ENCODE measurements at places on chromosomes 12 and 14.
A peak's percentile ranks its signal among the peaks of the same experiment; 100 is the strongest.

GRCh38 chr12:96425321-96425720 lies 25.1 kb upstream of the CDK17 start:
- DNase-seq, result no peak

- no peak for DNase-seq
Observed at GRCh38 chr14:95910628-95911027, 34.0 kb downstream of the TUNAR start.

DNA sequence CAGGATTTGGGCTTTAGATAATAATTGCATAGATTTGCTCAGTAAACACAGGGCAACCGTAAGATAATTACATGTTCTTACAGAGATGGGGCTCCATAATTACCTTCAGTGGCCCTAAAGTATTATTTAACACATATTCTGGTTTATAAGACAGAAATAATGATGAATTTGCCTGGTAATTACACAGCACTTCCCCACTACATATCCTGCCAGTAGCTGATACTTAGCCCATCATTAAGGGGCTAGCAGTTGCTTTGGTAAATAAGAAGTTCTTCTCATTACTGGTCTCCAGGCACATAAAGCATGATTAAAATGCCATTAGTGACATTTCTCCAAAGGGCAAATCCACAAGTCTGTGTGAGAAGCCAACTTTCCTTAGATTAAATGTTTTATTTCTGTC lies 158.7 kb downstream of the NUAK1 start:
- DNase-seq, result no peak

GRCh38 chr12:106304797-106305196 lies 2.3 kb downstream of the TCP11L2 start:
- no peak for DNase-seq

DNA sequence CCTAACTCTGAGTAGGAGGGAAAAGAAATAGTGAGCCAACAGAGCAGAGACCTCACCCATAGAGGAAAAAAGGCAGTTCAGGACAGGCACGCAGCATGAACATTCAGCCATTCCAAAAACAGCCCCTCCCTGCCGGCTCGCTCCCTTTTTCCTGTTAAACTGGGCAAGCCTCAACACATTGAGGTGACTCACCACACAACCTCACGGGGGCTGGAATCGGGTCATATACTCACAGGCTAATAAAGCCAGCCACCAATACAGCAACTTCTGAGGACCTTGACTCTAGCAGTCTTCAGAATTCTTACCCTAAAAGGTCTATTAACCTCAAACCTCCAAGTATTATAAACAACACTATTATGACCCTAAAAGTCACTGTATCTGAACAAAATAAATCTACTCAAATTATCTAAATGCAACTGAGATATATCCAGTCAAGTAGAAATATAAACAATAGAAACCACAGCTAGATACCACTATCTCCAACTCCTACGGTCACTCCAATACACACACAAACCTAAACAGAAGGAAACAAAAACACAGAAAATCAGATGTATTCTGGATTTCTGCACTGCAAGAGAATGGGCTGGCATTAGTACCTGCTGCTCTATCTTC lies 6.3 kb downstream of the YBX3 start:
- DNase-seq, result no peak

- DNase-seq, result no peak
Observed at GRCh38 chr12:70197345-70197744, 45.9 kb upstream of the CNOT2 start.

DNA sequence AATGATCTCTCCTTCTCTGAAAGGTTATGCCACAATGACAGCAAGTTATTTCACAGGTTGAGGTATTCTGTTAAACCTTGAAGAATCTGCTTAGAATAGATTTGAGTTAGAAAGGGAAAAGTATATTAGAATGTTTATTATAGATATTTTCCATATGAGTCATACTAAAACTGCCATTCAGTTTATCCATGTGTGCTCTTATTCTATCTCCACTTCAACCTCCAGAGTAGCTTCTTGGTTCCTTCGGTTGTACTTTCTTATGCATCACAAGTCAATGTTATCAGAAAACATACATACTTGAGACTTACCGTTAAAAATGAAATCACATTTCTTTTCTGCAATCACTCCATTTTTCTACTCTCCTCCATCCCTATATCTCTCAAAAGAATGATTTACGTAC lies 197.7 kb downstream of the BCAT1 start:
- no peak for DNase-seq

GRCh38 chr12:6363330-6364043 lies 11.9 kb downstream of the SCNN1A start:
- no peak for DNase-seq

GRCh38 chr14:55301437-55302121 lies 30.4 kb downstream of the FBXO34 start:
- DNase-seq, result no peak

- peak; percentile 66 for DNase-seq
Observed at GRCh38 chr12:32312049-32312670, 87.2 kb upstream of the FGD4 start.

DNA sequence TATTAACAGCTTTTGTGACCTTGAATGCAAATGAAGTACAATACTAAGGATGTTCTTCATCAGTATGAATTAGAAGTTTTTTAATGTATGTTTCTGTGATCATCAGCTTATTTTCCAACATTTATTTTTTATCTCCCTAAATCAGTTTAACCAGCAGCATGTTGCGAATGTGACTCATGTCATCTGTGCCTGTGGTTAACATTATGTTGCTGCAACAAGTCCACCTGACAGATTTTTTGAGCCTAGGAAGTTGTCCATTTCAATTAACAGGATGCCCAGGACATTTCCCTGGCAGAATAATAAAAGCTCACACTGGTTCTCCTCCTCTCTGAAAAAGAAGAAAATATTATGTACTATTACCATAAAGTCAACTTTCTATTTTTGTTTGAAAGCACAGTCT lies 155.5 kb downstream of the SYT1 start:
- no peak for DNase-seq

DNA sequence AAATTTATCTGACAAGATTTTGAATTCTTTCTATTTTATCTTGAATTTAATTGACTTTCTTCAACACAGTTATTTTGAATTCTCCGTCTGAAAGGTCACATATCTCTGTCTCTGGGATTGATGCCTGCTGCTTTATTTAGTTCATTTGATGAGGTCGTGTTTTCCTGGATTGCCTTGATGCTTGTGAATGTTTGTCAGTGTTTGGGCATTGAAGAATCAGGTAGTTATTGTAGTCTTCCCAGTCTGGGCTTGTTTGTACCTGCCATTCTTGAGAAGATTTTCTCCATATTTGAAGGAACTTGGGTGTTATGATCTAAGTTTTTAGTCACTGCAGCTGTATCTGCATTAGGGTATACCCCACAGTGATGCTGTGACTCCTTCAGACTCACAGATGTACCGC lies 315.8 kb upstream of the DDHD1 start:
- DNase-seq, result no peak

GRCh38 chr12:121358073-121358472 lies 5.9 kb upstream of the ANAPC5 start:
- DNase-seq, result no peak

DNA sequence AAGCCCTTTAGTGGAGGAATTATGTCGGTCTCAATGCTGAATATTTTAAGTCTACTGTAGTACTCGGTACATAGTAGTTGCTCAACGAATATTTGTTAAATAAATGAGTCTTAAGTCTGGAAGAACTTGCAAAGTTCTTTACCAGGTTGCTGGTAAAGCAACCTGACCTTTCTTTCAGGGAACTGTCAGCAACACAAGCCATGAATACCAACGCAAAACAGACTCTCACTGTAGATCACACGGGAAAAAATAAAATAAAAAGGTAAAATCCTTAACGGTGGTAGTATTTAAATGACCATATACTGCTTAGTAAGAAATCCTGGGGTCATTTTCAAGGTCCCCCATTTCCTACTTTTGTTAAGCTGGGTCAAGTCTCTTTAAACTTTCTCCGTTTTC lies 447 bp upstream of the NUBPL start:
- DNase-seq, result no peak

- peak; percentile 42 for DNase-seq
Observed at GRCh38 chr14:94129111-94129757, at the start of gene IFI27L2. IFI27L2 (minus strand) TSS chr14:94129604; CDS start chr14:94129564, 40 bp downstream.

DNA sequence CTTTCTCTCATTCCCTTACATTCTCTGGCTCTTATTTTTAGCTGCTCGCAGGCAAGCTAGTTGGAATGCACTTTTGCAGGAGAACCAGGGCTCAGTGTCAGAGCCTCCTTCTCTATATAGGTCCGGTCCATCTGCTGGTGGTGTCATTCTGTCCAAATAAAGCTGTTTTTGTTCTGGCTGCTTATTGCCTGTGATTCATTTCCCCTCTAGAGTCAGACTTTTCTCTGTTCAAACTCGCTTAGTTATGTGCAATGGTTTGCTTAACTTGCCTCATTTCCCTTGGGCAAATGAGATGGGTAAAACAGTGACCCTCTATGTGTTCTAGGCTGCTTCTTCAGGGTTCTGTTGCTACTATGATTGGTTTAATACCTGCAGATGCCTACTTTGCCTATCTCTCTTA lies 2.9 kb downstream of the SMARCD1 start:
- DNase-seq, result no peak

GRCh38 chr12:122743895-122744525 lies 8.6 kb upstream of the DENR start:
- no peak for DNase-seq

DNA sequence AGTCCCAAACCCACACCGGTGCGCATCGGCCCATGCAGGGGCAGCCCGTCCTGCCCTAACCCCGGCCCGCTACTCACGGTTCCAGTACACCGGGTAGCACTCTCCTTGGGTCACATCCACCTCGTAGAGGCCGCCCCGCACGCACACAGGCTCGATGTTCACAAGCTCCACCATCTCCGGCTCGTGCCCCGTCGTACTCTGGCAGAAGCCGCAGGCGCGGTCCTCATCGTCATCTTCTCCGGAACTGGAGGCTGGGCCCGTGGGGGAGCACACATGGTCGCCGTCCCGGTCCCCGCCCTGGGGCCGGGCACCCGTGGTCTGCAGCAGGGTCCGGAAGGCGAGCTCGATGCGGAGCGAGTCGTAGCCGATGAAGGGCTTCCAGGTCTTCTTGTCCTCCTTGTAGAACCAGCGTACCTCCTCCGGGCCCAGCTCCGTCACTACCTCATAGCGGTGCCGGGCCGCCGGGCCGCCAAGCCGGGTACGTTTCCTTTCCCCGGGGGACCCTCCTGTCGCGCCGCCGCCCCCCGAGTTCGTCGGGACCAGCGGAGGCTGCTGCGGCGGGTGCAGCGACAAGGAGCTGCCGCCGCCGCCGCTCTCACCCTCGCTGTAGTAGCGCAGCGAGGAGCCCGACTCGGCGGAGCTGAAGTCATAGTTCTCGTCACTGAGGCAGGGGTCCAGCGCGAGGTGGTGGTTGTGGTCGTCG lies 788 bp downstream of the DDHD1 start:
- peak; percentile 35 for DNase-seq

DNA sequence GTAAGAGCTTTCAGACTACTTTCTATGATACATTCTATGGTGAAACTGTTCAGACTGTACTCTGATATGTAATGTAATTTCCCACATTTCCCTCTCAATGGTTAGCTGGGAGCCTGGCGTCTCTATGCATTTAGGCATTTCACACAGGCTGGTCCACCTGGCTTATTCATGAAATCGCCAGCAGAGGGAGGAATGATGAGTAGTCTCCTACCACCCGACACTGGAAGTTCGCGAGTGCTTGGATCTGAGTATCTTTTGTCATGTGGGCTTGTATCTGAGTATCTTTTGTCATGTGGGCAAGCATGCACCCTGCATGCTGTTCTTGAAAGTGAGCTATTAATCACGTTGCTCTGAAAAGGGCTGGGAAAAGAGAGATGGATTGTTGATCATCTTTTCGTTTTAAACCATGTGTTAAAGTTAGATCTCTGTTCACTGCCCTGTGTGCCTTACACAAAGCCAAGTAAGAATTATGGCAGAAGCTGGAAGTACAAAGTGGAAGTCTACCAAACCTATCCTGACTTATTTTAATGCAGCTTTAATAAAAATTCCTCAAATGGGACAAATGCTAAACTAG lies 235.0 kb downstream of the ATP23 start:
- DNase-seq, result no peak

- no peak for DNase-seq
Observed at GRCh38 chr14:26593357-26593756, 4.5 kb downstream of the NOVA1 start.

- no peak for DNase-seq
Observed at GRCh38 chr12:29148911-29149690, at the start of gene FAR2. FAR2 (plus strand) TSS chr12:29149278; CDS start chr12:29270450, 121,172 bp downstream.

DNA sequence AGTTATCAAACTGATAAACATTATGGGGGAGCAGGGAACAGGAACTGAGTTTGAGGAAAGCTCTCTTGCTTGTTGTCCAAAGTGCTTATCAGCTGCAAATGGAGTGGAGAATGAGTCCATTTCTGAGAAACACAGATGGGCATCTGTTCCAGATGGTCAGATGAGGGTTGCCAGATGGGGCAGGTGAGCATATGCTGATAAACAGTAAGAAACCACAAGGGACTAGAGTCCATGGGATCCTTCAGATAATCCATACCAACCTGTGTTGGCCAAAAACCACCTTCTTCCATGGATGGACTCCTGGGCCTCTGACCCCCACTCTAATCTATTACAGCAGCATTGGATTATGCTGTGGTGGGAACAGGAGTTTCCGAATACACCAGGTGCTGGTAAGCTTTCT lies 38.3 kb downstream of the GNS start:
- no peak for DNase-seq

- no peak for DNase-seq
Observed at GRCh38 chr12:71220260-71220659, 62.5 kb upstream of the TSPAN8 start.

GRCh38 chr12:114402084-114402717 lies 3.7 kb downstream of the TBX5 start:
- DNase-seq, result no peak

GRCh38 chr12:6039894-6040601 lies 84.4 kb downstream of the VWF start:
- DNase-seq, result no peak

DNA sequence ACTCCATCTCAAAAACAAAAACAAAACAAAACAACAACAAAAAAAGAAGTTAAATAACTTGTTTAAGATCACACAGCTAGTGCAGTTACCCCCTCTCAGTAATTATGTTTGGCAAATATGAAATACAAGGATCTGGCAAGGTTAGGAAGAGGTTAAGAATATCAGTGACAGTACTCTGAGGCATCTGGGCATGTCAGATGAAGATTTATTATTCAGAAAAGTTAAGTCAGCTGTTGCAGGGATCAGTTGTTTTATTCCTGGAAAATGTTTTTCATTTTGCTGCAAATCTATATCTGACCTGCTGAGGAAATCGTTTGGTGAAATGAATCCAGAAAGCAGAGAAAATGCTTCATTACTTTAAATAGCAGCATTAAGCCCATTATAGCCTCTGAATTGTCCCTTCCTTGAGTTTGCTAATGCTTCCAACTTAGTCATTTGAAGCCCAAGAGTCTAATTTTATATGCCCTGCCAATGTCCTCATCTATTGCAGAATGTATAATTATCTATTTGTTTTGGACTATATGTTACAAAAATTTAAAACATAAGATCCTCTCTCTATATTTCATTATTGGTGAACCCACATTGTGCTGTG lies 8.1 kb downstream of the GPX2 start:
- DNase-seq, result no peak

- no peak for DNase-seq
Observed at GRCh38 chr12:46546634-46547273, 174.2 kb upstream of the SLC38A2 start.
